Naive thymus-derived CD4-positive, alpha-beta T cell (primary cell): ENCODE measurements at places on chromosomes 16 and 17. TPM values are rescaled to one million over a fixed set of nuclear protein-coding genes. Genes with fewer than 3 reads are reported as not detected.

DNA sequence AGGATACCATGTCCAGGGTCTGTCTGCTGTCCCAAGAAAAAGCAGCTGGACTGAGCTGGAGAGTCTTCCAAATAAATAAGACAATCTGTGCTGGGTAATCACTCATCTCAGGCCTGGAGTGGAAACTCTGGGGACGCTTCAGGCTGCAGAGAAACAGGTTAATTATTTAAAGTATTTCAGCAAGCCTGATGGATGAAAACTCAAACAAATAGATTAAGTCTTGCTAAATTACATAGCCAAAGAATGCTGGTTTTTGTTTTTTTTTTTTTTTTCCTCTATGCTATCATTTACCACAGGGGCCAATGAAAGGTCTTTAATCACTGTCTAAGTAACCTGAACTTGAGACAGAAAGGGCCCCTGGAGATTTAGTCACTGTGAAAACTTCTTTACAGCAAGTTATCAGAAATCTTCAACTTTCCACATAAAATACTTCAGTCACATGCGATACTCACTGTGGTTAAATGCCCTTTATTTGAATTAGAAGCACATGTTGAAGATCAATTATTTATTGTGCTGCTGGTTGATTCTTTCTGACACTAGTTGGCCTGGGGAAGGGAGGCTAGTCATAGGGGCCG lies 31.0 kb upstream of the KCNJ2 start:
- no peak for DNase-seq

GRCh38 chr16:87384162-87384874 lies 742 bp upstream of the FBXO31 start:
- DNase-seq: no peak

DNA sequence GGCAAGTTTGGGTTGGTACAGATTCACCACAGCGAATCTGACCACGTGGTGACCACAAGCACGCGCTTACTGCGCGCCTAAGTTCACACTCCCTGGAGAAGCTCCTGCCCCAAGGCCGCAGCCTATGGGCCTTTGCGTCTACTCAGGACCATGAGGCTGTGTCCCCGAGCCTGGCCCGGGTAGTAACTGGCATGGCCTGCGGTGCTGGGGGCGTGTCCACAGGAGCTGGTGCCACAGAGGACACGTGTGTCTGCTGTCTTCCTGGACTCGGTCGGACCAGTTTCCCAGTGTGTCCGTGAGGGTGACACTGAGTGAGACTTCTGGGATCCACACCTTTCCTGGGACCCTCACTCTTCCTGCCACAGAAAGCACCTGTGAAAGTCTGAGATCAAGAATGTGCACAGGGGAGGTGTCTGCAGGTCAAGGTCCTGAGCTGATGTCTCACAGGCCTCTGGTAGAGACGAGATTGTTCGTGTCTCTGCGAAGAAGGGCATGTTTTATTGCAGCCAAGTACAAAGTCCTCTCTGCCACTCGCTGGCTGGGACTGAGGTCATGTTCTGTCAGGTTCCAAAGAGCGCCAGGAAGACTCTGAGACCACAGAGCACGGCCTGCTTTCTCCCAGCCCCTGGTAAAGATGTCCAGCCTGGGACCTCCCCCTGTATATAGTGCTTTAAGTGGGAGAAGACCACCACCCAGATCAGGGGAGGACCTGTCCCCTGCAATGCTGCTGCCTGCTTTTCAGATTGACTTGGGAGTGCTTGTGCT lies 25.2 kb upstream of the CAPN15 start:
- DNase-seq: no peak

- no peak for DNase-seq
Measured at GRCh38 chr16:11620243-11621003, 33.7 kb upstream of the LITAF start.

- DNase-seq: no peak
Measured at GRCh38 chr17:77815127-77815905, 143.2 kb upstream of the TNRC6C start.

DNA sequence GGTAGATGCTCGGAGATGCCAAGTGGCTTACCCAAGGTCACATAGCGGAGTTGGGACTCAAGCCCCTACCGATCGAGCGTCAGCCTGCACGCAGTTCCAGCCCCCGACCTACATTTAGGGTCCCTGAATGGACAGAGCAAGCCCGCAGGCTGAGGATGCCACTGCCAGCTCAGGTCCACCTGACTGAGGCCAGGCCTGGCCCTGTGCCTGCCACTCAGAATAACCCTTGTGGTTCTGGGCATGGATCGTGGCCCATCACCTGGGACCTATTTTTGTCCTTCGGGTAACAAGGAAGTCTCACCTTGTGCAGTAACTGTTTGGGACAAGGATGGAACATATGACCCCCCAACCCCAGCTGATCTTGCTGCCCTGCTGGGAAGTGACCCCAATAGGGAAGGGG lies 17.1 kb downstream of the CDH16 start:
- no peak for DNase-seq

DNA sequence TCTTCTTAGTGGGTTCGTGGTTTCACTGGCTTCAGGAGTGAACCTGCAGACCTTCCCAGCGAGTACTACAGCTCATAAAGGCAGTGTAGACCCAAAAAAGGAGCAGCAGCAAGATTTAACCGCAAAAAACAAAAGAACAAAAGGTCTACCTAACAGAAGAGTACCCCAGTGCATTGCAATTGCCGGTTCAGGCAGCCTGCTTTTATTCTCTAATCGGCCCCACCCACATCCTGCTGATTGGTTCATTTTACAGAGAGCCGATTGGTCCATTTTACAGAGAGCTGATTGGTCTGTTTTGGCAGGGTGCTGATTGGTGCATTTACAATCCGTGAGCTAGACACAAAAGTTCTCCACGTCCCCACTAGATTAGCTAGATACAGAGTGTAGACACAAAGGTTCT lies 2.0 kb upstream of the ARRB2 start:
- DNase-seq: no peak

GRCh38 chr16:46736695-46737094 lies 11.4 kb downstream of the MYLK3 start:
- no peak for DNase-seq

DNA sequence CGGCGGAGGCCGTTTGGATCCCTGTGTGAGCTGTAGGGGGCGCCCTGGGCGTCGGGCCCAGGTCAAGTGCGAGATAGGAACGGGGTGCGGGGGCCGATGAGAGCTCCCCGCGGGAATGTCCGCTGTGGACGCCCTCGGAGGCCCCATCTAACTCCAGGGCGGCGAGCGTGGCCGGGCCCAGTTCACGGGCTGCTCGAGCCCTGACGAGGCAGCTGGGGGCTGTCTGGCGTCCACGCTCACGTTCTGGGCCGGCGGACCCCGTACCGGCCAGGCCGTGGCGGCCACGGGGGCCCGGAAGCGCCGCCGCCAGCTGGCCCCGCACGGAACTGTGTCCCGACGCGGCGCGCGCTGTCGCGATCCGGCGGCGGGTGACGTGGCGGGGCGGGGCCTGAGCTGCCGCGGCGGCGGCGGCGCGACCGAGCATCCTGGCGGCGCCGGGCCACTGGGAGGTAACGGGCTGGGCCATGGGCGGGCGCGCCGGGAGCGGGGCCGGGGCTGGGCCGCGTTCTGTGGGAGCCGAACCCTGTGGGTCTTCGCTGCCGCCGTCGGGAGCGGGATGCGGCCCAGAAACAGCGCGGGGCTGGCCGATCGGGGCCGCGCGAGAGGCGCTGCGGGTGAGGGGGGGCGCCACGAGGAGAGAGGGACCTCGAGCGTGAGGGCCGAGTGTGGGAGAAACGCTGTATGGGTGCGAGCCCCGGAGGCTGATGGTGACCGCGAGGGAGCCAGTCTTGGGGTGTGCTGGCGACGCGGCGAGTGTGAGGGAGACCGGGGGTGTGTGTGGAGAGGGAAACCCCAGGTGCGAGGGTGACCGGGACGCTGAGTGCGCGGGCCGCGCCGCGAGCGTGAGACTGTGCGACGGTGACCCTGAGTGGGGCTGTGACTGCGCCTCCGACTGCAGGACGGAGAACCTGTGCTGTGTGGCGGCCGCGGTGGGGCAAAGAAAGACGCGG lies at the start of gene SLC7A6:
SLC7A6 (plus strand) TSS at position 399 of the 950 bp plus-strand sequence. CDS start 10,201 bp downstream, outside the sequence.
- peak; percentile 81 for DNase-seq

GRCh38 chr16:67270931-67271338 lies 8.4 kb upstream of the PLEKHG4 start:
- DNase-seq: no peak

- DNase-seq: no peak
Measured at GRCh38 chr16:86671486-86672178, 93.3 kb downstream of the FOXL1 start.

GRCh38 chr17:16927641-16928321 lies 44.1 kb downstream of the TNFRSF13B start:
- no peak for DNase-seq

GRCh38 chr17:82751171-82751570 lies 694 bp upstream of the TBCD start:
- DNase-seq: no peak

GRCh38 chr17:59558953-59559352 lies 6.5 kb upstream of the DHX40 start:
- no peak for DNase-seq

DNA sequence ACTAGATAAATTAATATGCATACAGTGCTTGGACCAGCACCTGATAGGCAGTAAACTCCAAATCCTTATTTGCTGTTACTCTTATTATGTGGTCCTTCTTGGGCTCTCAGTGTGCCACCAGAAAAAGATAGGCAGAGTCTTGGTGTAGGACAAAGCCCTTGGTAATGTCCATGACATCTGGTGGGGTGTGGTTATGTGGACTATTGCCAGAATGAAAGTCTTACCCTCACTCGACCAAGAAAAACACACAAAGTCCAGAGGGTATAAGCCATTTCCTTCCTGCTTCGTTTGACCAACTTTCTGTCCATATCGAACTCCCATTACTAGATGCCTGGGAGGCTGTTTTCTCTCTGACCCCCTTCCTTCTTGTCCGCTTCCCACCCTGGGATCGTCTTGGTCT lies 140.9 kb downstream of the UTP18 start:
- DNase-seq: no peak

DNA sequence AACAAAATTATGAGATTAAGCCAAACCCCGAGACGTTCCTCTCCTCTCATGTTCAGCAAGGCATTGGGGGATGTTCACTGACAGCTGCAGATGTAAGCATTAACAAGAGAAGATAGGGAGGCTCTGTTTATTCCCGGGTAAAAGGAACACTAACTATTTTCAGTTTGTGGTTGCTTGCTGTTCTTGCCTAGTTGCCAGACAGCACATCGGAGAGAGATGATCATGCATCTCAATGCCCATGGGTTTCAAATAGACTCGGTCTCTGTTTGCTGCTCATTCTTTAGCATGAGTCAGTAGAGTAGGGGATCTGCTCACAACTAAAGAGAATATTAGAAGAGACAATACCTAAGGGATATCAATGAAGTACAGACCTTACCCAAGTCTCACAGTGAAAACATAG lies 78.3 kb downstream of the TMEM100 start:
- DNase-seq: no peak

GRCh38 chr17:78276098-78276887 lies 44.9 kb downstream of the TMEM235 start:
- DNase-seq: peak; percentile 33

DNA sequence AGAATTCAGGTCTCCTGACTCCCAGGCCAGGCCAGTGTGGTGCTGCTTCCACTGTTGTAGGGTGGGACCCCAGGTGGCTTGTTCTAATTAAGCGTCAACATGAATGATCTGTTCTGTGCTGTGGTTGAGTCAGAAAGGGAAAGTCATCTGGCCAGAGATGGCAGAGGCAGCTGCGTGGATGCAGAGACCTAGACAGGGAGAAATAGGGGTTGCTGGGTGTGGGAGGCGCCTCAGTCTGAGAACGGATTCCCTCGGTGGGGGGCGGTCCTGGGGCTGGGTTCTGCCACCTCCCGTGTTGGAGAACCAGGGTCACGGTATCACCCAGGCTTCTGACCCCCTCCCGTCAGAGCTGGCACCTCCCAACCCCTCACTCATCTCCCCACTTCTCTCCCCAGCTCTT lies 5.6 kb downstream of the FBRS start:
- DNase-seq: no peak

GRCh38 chr16:53626811-53627210 lies 76.8 kb downstream of the RPGRIP1L start:
- DNase-seq: no peak

- DNase-seq: no peak
Measured at GRCh38 chr16:47638175-47638574, 177.0 kb downstream of the PHKB start.

DNA sequence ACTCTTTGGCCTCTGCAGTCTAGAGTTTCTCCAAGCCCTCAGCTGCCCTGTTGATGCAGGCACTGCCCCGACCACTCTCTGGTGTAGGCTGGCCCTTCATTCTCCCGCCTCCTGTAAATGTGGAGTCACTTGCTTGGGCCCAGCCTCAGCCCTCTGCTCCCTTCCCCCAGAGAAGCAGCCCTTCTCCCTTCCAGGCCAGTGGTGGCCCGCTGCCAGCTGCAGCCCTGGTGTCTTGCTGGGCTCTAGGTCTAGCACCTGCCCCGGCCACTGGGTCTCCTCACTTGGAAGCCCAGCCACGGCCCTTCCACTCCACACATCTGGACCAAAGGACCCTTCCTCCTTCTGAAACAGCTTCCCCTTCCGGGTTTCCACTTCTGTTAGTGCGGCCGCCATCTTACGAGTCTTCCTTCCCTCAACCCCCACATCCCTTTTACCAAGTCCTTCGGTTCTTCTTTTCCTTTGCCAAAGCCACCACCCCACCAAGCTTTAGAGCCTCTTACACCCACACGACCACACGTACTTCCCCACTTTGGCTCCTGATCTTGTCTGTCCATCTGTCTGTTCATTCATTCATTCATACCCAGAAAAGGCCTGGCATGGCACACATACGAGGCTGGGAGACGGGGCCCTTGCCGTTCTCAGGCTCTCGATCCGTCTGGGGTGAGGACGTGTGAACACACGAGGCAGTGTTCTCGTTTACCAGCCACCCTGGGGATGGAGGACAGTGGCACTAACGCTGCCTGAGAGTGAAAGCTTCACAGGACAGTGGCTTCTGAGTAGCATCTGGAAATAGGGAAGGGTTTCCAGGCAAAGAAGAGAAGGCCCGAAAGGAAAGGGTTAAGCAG lies 68.0 kb downstream of the ABR start:
- DNase-seq: no peak

The HCRT gene
- not detected for polyA plus RNA-seq

The DNAH17 gene
- polyA plus RNA-seq: 1.5 TPM

The MYH2 gene
- not detected for polyA plus RNA-seq

The CMTM2 gene
- not detected for polyA plus RNA-seq

The ARRB2 gene
- 34.8 TPM for polyA plus RNA-seq

The ADCY9 gene
- polyA plus RNA-seq: 0.47 TPM

The TRIM47 gene
- 6.3 TPM for polyA plus RNA-seq

The EPX gene
- not detected for polyA plus RNA-seq
